Stimulated activated CD4-positive, alpha-beta T cell treated with anti-CD3 and anti-CD28 coated beads, Interleukin-15, amount 100 ng/mL, for 24 hours (primary cell): ENCODE measurements at places on chromosomes 12 and 14.

DNA sequence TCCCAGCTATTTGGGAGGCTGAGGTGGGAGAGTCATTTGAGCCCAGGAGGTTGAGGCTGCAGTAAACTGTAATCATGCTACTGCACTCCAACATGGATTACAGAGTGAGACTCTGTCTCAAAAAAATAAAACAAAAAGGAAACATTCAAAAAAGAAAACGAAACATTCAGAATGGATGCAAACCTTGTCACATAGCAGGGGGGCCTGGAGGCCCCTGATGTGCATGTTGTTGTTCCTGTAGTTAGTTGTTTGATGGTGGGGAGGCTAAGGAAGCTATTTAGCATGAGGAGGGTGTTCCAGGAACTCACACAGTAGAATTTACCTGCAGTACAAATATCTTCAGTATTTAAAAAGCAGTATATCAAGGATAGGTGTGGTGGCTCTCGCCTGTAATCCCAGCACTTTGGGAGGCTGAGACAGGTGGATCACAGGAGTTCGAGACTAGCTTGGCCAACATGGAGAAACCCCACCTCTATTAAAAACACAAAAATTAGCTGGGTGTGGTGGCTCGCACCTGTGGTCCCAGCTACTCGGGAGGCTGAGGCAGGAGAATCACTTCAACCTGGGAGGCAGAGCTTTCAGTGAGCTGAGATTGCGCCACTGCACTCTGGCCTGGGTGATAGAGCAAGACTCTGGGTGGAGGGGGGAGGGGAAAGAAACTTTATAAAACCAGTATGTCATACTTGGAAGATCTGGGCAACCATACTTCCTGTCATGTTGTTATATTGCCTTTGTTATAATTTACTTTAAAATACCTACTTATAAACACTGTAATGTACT is 17.6 kb upstream of the AEBP2 start:
- DNase-seq, result no peak

- no peak for DNase-seq
Observed at GRCh38 chr14:104554608-104555429, 24.7 kb upstream of the C14orf180 start.

DNA sequence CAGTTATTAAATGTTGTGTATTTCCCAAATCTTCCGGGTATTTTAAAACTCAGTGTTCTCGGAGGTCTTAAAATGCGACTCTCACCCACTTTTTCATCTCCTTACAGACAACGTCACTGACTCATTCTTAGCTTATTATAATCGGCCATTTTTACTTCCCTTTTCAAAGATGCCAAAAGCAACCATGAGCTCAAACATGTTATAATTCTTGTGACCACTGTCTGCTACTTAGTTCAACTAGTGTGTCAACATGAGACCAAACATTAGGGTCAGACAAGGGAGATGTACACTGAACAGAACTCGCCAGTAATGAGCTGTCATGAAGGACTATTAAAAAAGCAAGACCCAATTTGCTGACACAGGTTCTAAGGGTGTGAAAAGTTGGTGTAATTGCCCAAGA is 4.2 kb upstream of the GRIP1 start:
- DNase-seq, result no peak

DNA sequence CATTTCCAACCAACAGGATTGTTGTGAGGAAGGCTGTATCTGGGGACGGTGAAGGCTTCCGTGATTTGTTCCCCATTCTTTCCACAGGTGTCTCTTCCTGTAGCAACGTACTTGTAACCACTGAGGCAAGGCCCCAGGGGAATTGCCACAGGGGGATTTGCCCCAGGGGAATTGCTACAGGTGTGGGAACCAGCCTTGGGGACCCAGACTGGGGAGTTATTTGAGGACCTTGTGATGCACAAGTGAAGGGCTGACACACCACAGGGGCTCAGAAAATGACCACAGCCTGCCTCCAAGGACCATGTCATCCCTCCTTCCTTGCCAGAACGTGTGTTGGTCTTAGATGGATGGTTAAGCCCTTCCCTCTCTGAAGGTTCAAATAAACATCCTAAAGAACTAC is 131.4 kb upstream of the RGS6 start:
- DNase-seq, result no peak

DNA sequence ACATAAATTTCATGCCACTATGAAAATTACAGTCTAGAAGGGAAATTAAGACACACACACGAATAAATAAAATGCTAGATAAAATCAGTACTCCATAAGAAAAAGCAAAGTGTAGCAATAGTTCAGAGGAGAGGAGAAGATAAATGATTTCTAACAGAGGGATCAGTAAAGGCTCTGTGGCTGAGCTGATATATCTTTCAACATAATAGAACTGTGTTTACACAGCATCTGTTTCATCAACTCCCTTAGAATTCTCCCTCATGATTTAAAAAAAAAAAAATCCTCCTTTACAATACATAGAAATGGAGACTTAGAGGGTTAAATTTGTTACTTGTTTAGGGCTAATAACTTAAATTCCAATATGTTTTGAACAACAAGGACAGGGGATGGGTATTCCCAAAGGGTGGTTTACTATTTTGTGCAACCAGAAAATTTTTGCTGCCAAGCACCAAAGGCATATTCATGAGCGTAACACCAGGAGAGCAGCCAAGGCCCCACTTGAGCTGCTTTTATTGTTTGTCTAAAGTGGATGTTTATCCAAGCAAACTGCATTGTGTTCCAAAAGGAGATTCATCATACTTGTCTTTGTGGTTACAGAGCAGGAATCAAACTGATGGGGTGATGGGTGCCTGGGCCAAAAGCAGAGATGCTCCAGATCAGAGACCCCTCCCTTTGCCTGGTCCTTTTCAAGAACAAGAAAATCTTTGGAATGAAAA is 162.7 kb downstream of the BMP4 start:
- no peak for DNase-seq

GRCh38 chr12:49813131-49813530 is 15.1 kb downstream of the NCKAP5L start:
- no peak for DNase-seq
